ACHN (cell line): ENCODE measurements at places on chromosomes 4 and X.

DNA sequence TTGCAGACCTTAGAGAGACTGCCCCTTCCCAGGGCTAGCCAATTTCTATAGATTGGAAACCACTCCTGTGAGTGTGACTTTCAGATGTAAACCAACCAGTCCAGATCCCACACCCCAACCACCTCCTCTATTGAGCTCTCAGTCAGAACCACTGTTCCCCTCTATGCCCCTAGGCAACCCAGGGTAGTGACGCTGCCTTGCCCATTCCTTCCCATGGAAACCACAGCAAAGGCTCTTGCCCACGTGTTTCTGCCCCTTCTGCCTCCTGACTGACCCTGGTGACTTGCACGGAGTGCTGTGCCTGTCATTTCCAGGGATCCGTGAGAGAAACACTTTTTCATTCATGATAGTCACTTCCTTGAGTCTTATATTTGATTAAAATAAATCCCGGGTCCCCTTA is 32.4 kb downstream of the CYTL1 start:
- no peak for DNase-seq

- no peak for DNase-seq
Measured at GRCh38 chrX:106811131-106811910, 8.8 kb downstream of the TBC1D8B start.

GRCh38 chr4:37742149-37742548 is 56.0 kb upstream of the RELL1 start:
- DNase-seq = peak; percentile 7

DNA sequence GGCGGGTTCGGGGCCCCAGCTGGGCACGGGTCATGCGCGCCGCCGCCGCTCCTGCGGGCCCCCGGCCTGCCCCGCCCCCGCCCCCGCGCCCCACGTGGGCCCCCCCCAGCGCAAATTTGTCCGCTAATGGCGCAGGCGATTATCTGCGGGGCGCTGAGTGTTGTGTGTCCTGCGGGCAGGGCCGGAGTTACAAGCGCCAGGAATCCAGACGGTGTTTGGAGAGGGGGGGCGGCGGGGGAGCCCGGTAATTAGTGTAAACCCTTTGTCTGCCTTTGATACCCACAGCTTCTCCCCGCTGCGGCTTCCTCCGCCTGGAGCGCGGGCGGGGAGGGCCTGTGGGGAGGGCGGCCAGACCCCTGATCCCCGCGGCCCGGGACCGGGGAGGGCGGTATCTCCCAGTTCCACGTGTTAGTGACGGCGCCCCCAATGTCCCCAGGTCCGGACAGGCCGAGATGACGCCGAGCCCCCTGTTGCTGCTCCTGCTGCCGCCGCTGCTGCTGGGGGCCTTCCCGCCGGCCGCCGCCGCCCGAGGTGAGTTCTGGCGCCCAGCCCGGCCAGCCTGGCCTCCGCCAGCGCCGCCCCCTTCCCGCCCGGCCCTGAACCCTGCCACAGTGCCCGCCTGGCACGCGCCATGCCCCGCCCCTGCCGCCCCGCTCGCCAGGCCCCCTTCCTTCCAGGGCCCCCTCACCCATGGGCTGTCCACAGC is 761 bp downstream of the FGFRL1 start:
- DNase-seq = peak; percentile 46

DNA sequence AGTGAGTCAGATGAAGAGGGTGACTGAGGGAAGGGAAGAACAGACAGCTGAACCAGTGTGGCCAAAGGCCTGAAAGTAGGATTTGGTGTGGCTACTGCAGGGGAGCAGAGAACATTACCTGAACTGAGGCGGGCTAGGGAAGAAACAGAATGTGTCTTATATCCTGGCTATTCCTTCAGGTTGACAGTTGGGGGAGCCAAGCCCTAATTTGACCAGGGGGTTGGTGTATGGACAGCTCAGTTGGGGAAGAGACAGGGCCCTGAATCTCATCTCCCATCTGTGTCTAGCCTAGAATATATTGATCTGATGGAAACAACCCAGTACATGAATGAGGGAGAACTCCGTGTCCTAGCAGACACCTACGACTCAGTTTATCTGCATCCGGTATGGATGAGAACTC is 4.2 kb downstream of the HDAC6 start:
- DNase-seq = no peak

- DNase-seq = no peak
Measured at GRCh38 chr4:23875317-23875716, 14.5 kb downstream of the PPARGC1A start.

DNA sequence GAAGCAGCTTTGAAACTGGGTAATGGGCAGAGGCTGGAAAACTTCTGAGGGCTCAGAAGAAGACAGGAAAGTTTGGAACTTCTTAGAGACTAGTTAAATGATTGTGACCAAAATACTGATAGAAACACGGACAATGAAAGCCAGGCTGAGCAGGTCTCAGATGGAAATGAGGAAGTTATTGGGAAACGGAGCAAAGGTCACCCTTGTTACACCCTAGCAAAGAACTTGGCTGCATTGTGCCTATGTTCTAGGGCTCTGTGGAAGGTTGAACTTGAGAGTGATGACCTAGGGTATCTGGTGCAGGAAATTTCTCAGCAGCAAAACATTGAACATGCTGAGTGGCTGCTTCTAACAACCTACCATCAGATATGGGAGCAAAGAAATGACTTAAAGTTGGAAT is 50.8 kb upstream of the FBXW7 start:
- no peak for DNase-seq

DNA sequence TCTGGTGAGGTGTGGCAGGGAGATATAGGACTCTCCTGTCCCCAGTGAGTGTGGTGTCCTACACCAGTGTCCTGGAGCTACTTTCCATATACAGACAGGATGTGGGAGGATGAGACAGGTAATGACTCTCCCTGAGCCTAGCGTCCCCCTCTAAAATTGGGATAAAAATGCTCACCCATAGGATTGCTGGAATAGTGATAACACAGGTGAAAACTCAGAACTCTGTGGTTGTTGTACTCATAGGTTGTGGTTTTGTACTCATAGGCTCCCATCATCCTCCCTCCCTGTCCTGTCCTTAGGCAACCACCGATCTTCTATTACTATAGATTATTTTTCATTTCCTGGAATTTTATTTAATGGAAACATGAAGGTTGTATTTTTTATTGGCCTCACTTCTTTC is 60.7 kb upstream of the NXF3 start:
- no peak for DNase-seq

- no peak for DNase-seq
Measured at GRCh38 chrX:120759685-120760084, 116.0 kb downstream of the CT47B1 start.

DNA sequence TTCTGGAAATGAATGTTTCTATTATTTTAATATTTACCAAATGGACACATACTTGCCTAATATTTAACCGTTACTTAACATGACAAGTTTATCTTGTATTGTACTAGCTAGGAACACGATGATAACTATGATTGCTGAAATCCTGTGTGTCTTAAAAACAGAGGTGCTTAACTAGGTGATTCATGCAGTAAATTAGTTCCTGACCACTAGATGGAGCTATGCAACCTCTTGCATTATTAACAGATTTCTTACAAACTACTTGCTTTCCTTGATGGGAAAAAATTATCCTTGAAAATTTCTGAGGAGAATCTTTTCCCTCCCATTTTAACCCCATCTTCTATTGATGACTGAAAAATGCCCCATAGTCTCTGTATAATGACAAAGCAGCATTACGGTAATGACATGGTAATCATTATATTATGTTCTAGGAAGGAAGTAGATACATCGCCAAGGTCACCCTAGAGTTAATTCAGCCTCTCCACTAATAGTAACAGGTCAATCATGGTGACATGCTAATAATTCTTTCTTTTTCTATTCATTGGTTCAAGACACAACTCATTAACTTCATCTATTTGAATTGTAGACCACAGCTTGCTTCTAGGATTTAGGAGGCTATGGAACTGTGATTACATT is 844.2 kb downstream of the RAPGEF2 start:
- DNase-seq = peak; percentile 73

DNA sequence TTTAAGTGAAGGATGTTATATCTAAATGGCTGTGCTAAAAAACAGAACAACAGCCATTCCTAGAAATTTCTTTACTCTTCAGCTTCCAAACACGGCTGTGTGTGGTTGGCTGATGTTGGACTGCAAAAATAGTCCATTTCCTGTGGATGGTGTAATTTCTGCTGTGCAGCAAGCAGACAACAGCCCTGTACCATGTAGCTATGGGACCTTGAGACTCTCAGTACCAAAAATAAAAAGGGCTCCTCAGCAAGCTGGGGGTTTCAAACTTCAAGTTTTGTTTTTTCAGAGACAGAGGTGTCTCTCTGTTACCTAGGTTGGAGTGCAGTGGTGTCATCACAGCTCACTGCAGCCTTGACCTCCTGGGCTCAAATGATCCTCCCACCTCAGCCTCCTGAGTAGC is 18.1 kb downstream of the CD40LG start:
- no peak for DNase-seq

GRCh38 chr4:156606554-156607477 is 364.8 kb downstream of the PDGFC start:
- DNase-seq = no peak

DNA sequence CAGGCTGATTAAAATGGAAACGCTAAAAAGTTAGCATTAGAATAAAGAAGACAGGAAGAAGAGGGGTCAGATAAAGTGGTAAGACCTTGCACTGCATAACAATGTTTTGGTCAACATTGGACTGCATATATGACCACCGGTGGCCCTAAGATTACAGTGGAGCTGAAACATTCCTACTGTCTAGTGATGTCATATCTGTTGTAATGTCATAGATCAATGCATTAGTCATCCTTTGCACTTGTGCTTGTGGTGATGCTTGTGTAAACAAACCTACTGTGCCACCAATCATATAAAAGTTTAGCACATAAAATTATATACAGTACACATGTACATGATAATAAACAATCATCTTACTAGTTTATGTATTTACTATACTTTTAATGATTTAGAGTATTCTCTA is 73.0 kb downstream of the TMEM165 start:
- DNase-seq = peak; percentile 30

- DNase-seq = no peak
Measured at GRCh38 chr4:108345862-108346817, 177.4 kb upstream of the LEF1 start.

DNA sequence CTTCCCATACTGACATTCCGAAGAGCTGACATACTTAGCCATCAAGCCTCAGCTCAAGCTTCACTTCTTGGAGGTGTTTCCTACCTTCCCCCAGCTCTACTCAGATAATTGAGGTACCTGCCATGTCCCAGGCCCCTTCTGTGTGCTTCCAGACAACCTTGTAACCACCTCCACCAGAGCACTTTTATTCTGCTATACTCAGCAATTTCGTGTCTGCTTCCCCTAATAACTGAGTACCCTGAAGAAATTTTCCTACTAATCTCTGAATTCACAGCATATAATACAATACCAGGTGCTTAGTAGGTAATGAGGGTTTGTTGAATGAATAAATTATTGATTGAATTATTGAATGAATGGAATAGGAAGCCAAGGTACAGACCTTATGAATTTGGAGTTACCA is 605.5 kb downstream of the MID1IP1 start:
- DNase-seq = no peak

DNA sequence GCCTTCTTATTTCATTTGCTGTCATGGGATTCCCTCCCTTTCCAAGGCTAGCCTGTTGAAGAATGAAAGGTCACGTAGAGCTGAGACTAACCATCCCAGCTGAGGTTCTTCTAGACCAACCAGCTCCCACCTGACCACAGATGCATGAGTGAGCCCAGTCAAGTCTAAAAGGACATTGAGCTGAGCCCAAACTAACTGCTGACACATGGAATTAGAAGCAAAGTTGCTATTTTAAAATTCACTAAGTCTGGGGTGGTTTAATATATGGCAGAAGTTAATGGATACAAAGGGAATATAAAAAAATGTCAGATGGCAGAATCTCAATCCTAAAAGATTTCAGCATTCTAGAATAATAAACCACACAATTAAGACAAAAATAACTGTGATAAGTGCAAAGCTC is 118.9 kb upstream of the RASGEF1B start:
- no peak for DNase-seq

DNA sequence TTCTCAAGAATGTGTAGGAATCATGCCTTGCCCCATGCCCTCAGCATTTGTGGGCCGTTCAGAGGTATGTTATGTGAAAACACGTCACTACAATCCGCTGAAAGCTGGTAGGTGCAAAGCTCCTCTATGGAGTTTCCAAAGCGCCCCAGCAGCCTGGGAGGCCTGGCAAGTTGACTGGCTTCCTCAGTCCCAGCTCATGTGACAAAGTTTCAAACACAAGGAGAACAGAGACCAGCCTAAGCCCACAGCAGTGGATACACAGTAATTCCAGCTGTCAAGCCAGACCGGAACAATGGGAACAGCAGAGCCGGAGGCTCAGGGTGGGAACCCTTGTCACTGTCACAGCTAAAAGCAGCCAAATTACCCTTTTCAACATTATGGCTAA is 33.5 kb downstream of the NAT8L start:
- DNase-seq = no peak

- DNase-seq = no peak
Measured at GRCh38 chr4:15982842-15983524, 20.0 kb upstream of the FGFBP2 start.
